ENCODE measurements at places on chromosomes 3 and 15. TPM values are rescaled to one million over a fixed set of nuclear protein-coding genes. Genes with fewer than 3 reads are reported as not detected.

- DNase-seq: peak; percentile 35
These were observed 101.4 kb upstream of the TLE3 start for GRCh38 chr15:70199124-70199482.

Gene IL5RA
- not detected for total RNA-seq

- no peak for DNase-seq
These were observed 27.8 kb upstream of the AZI2 start for GRCh38 chr3:28376424-28376823.

GRCh38 chr3:117059067-117059955 is 349.7 kb downstream of the TUSC7 start:
- DNase-seq: no peak

DNA sequence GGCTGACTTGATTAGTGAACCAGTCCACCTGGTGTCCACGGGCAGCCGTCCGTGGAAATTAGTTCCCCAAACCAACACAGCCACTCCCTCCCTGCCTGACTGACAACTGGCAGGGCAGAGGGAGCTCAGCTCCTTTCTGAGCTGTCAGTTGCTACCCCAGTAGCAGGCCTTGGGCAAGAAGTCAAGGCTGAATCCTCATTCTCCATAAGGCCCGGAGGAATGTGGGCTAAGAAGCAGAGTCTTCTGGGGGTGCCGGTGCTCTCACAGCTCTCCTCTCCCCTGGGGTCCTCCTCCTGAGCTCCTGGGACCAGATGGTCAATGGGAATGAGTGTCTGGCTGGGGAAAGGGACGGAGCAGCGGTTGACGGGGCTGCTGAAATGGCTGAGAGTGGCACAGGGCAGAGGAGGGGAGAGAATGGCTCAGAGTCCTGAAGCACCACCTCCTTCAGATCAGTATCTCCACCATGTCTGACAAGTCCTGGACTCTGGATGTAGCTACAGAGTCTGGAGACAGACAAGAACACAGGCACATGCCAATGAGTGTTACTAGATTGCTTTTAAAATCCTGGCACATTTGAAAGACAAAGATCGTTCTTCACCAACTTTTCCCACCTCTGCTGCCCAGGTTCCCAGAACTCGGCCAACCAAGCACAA is 16.9 kb downstream of the AMOTL2 start:
- DNase-seq: peak; percentile 48

- DNase-seq: no peak
These were observed 30.8 kb downstream of the MEX3B start for GRCh38 chr15:82014989-82015388.

- DNase-seq: no peak
These were observed 72.1 kb upstream of the PLAAT1 start for GRCh38 chr3:193168931-193169330.

DNA sequence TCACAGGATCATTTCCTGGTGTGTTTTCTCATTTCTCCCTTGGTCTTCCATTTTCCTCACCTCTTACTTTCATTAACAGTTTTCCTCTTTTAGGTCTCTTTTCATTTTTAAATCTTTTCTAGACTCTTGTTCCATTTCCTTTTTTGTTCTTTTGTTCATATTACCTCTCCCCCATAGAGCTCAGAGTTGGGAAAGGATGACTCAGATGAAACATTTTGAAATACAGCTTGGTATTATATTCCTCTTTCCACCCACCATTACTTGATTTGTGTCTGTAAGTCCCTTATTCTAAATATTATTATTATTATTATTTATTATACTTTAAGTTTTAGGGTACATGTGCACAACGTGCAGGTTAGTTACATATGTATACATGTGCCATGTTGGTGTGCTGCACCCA is 153.1 kb downstream of the VGLL3 start:
- no peak for DNase-seq

Gene EFCAB12
- 1.2 TPM for total RNA-seq

Gene PLD1
- total RNA-seq: 9.5 TPM

DNA sequence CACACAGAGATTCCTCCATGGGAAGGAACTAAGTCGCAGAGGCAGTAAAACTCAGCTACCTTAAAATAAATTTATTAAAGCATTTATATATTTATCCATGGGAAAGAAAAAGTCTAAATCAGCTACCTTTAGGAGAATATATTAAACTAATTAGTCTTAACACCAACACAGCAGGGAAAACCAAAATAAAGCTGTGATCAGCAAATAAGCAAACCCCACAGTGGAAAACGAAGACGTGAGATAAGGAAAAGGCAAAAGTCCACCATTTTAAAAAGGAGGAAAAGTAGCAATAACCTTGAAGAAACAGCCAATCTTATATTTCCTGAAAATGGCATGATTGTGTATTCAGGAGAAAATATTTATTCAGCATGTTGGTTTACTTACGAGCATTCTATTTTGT is 473.0 kb upstream of the ROBO2 start:
- no peak for DNase-seq

Gene IL17RB
- total RNA-seq: 6.2 TPM

DNA sequence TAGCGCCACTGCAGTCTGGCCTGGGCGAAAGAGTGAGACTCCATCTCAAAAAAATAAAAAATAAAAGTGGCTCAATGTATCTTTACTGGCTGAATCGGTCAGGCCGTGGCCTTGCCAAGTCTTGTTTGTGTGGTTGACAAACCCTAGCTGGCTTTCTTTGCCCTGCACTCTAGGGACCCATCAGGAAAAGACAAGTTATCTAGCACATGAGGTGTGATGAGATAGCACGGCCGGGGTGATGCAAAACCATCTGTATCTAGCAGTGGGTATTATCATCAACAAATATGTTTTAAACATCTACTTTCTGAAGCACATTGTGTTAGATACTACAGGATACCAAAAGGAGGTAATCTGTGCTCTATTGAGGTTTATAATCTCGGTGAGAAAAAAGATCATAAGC is 3.9 kb upstream of the DPP8 start:
- DNase-seq: peak; percentile 65

DNA sequence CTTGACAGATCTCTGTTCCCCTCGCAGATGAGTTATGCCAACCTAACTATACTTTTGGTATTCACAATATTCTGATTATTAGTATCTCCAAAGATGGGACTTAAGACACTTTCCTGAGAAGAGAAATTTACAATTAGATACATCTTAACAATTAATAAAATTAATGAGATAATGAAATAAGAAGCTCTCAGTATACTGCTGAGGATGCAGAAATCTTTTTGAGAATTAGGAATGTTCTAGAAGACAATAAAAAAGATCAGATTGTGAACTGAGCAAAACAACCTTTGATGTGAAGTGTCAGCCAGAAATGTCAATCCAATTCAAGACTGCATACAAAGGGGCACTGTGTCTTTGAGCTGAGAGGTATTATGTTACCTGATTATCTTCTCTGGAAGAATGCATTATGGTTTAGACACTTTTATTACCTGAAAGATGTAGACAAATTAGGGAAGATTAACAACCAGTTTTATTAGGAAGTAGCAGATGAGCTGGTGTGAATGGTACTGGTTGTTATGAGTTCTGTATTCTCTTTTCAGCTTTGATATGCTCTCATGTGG is 262.9 kb downstream of the TIGIT start:
- DNase-seq: no peak

Gene CCR3
- not detected for total RNA-seq

GRCh38 chr3:115616461-115616860 is 6.8 kb upstream of the GAP43 start:
- DNase-seq: no peak

DNA sequence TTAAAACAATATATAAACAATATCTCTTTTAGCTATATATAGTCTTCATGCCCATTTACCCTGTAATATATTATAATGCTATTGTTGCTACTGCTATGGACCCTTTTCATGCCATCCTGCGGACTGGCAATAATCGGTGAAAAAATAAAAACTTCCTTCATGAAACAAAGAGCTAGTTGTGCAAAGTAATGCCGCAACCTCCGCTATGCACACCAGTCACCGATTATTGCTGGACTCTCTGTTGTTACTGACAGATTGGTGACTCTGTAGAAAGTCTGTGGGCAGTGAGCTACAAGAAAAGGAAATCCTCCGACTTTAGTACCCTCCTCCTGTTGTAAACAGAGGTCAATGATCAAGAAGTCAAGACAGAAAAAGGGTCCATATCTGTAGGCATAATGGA is 17.9 kb upstream of the ICE2 start:
- no peak for DNase-seq

DNA sequence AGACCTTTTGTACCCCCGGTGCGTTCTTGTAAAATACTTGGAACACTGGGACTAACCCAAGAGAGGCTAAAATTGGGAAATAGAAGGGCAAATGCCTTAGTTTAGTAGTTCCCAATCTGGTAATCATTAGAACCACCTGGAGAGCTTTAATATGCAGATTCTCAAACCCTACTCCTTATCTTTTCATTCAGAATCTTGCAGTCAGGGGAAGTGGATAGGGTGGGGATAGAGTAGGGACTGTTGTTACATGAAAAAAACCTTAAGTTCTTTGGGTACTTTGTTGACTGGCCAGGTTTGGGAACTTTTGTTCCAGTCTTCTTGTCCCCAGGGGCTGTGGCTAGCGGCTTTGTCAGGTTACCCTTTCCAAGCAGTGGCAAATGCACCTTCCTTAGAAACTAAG is 15.9 kb downstream of the MAPKBP1 start:
- no peak for DNase-seq

- no peak for DNase-seq
These were observed 23.1 kb downstream of the ZBTB38 start for GRCh38 chr3:141391298-141391990.

GRCh38 chr3:107545680-107546120 is 22.9 kb downstream of the BBX start:
- no peak for DNase-seq

Gene BAHD1
- 30.1 TPM for total RNA-seq

Gene INSYN1
- 0.99 TPM for total RNA-seq

Gene TPRG1
- total RNA-seq: 0.69 TPM

DNA sequence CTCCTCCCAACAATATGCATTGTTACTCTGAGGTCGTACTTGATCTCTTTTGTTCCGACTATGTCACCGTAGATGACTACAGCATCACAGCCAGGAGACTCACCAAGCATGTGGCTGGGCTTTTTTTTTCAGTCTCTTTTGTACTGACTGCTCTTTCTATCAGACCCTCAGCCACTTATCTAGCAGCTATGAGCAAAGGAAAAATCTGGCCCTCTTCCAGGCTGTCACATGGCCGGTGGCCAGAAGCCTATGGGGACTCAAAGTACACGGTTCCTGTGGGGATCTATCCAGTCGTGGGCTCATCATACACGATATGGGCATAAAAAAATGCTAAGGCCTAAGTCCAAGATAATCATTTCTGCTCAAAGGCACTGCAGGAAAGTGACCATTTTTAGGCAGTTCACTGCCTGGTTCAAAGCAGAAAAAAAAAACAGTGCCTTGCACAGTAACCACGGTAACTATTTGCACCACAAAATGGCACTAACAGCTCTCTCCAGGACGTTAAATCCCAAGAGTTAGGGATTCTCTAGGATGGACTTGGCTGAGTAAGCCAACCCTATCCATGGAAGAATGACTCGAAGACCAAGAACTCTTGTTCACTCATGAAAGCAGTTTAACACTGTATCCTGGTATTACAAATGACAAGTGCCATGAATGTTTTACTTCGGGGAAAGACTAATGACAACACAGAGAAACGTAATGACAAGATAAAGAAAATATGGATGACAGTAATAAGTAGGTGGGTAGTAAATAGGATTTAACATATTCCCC is 50.3 kb downstream of the SHQ1 start:
- DNase-seq: no peak

Gene XCR1
- total RNA-seq: not detected

GRCh38 chr3:43094381-43094780 is 11.5 kb downstream of the POMGNT2 start:
- DNase-seq: no peak

Gene EIF4E3
- 5.5 TPM for total RNA-seq

- DNase-seq: no peak
These were observed 289.6 kb downstream of the EFHB start for GRCh38 chr3:19644405-19644804.

Gene SPINK8
- not detected for total RNA-seq

- DNase-seq: no peak
These were observed 54.2 kb downstream of the FBXL2 start for GRCh38 chr3:33331414-33331813.

DNA sequence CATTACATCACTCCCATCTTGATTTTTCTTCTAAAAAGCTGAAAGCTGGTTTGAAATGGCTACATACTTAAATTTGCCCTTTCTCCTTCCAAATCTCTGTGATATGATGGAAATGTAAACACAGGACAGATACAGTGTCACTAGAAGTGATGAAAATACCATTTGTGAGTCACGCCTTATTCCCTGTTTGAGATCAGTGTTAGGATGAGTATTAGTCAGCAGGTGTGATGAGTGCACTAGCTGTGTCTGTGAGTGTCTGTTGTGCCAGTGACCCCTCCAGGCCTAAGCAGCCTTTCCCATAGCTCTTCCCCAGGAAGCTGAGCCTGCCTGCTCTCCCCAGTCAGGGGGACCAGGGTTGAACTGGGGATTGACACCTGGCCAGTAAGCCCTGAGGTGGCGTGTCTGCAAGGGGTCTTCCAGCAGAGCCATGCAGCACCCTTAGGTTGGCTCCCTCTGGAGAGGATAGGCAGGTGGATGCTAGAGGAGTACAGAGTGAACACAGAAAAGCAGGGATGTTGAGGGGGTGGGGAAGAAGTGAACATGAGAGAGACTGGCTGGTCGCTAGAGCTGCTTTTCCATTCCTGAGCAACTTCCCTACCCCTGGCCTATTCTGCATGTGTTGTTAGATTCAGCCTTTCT is 92.0 kb downstream of the PDE8A start:
- no peak for DNase-seq

DNA sequence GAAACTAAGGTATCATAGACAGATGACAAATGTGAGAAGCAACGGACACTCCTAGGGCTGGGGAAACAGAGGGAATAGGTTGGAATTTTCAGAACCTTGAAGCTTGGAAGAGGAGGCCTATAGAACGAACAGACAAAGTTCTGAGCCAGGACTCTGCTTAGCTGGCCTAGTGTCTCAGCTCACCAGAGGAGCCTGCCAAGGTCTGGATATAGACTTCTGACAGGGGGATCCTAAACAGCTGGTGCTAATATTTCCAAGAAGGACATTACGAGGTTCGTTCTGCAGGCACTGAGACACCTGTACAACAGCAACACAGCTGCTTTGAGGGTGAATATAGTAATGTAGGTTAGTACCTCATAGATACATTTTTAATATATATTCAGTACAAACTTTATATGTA is 266.3 kb downstream of the CHL1 start:
- DNase-seq: no peak

Gene EPHB3
- total RNA-seq: 32.7 TPM

Gene ARGFX
- total RNA-seq: not detected

Gene SLC51A
- 2.4 TPM for total RNA-seq

- no peak for DNase-seq
These were observed 129.4 kb upstream of the SLC24A5 start for GRCh38 chr15:47991357-47991756.

Gene TLR9
- not detected for total RNA-seq

- DNase-seq: no peak
These were observed 177.7 kb downstream of the THRB start for GRCh38 chr3:24316887-24317383.

Data from endodermal cell (in vitro differentiated cells).